Cerebellar cortex (tissue), 1 donor: ENCODE measurements at places on chromosomes 7 and 10.

GRCh38 chr10:31838065-31838464 is 90.6 kb downstream of the ARHGAP12 start:
- no peak for DNase-seq

DNA sequence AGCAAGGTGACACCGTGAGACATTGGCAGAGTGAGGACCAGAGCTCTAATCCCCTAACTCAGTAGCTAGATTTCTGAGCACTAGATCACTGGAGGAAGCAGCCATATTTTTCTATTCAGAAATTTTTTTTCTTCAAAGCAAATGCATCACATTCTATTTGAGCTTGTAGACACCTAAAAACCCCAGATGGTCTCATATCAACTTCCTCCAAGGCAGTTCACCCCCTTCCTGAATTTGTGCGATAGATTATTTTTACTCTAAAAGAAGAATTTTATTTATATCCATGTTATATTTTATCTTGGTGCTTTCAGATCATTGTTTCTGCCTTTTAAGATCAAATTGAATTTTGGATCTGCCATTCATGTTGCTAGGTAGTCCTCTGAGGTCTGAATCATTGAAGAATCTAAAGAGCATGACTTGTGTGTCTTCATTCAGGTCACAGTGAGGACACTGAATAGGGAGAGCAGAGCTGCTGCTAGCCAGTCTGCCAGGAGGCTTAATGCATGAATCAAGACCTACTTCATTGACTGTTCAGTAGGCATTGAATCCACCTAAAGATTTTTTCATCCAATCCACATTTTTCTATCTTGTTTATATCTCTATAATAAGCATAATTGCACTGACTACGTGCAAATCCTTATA is 92.9 kb upstream of the LRRTM3 start:
- DNase-seq: no peak

GRCh38 chr7:137165241-137165640 is 178.3 kb downstream of the PTN start:
- no peak for DNase-seq

DNA sequence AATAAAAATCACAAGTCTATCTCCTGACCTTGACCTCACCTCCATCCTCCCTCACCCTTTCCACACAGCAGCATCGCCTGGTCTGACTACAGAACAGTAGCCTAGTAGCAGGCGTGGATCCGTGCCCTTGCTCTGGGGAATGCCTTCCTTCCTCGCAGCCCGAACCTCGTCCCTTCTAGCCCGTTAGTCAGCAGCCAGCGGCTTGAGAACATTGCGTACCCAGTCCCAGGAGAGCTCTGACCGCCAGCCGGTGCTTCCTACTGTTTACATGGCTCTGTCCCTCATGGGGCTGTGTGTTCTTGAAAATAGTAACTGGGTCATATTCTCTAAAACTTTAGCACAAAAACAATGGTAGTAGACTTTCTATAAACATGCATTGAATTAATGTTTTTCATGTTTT is 682.7 kb upstream of the IGFBP3 start:
- DNase-seq: no peak

GRCh38 chr7:130395421-130395820 is 15.1 kb downstream of the CPA1 start:
- no peak for DNase-seq

DNA sequence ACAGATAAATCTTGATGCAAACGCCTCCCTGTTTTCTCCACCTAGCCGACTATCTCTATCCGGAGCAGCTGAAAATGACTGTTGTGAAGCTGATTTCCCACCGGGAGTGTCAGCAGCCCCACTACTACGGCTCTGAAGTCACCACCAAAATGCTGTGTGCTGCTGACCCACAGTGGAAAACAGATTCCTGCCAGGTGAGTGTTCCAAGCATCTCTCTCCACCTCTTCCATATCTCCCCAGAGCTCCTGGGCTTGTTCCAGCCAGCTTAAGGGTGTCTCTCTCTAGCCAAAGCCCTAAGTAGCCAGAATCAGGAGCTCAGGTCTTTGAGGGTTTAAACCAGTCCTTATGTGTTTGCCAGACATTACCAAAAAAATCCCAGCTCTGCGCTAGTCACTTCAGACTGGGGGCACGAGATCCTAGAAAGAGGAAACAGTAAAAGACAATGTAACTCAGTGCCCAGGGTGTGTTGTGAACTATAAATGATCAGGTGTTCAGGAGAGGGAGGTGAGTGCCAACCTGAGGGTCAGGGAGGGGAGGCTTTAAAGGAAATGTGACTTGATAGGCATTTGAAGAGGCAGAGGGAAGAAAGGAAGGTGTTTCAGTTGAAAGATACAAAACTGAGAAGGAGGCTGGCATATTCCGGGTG is 4.4 kb downstream of the PLAU start:
- no peak for DNase-seq

- no peak for DNase-seq
Observed at GRCh38 chr7:28291559-28291958, 111.0 kb upstream of the JAZF1 start.
